ENCODE measurements at places on chromosomes 1 and 21.

- peak; percentile 38 for DNase-seq
Measured at GRCh38 chr1:52032785-52033131, 852 bp downstream of the KTI12 start.

DNA sequence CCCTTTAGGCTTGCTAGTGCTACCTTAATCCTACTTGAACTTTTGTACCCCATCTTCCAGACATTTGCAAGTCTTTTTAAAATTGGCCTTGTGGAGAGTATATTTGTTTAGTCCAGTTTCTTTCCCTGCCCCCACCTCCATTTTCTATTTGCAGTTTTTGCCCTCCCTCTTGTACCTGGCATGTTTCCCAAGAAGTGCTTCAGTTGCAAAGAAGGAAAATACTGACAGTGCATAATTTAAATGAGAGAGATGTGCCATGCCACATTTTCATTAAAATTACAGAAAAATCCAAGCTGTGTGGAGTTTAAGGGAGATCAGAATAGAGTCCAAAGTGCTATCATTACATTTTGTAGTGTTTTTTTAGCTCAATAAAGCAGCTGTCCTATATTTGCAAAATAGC is 150.0 kb upstream of the ADGRL2 start:
- no peak for DNase-seq

DNA sequence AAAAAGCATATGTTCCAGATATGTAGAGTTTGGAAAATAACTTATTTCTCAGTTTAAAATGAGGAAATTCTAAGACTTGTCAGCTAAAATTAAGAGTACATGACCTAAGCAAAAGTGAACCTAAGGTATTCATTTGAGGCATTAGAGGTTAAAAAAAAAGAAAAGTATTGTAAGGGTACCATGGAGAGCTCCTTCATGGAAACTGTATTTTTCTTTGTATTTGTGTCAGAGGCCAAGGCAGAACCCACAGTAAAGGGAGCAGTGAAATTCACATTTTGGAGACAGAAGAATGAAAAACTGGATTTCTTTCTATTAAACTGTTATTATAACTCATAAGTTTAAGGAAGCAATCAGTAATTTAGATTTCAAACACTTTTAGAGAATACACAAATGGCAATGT is 1494.8 kb downstream of the KCNT2 start:
- no peak for DNase-seq

DNA sequence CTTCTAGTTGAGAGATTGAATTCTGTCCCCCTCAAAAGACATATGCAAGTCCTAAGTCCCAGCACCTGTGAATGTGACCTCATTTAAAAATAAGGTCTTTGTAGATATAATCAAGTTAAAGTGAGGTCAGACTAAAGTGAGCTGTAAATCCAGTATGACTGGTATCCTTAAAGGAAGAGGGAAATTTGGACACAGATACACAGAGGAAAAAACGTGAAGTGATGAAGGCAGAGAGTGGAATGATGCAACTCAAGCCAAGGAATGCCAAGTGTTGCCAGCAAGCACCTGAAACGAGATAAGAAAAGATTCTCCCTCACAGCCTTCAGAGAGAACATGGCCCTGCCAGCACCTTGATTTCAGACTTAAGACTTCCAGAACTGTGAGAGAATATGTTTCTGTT is 444.7 kb upstream of the VAMP3 start:
- no peak for DNase-seq

- no peak for DNase-seq
Measured at GRCh38 chr1:234647758-234648157, 37.8 kb upstream of the IRF2BP2 start.

- no peak for DNase-seq
Measured at GRCh38 chr1:108780937-108781574, 34.6 kb downstream of the STXBP3 start.

DNA sequence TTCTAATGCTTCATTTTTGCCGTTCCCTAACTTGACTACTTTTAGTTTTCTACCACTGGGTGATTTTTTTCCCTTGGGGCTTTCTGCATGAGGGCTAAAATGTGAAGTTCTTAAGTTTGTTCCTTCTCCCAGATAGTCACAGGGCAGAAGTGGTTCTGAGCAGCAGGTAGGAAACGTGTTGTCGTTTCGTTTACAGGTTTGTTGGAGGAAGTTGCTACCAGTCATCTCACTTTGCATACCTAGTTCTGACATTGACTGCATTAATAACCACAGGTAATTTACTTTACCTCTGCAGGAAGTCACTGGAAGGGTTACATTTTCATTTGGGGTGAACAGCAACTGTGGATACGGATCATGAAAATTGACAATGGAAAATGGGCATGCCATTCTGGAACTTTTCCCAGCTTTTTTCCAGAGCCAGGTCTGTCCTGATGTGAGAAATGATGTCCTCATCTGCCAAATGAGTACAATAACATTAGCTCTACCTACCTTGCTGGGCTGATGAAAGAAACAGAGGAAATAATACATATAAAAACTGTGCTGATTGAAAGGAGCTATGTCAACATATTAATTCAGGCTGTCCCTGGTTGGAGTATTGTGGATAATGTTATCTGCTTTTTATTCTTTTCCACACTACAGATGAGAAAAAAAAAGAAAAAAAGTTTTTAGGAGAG is 94.2 kb downstream of the DISC1 start:
- DNase-seq: no peak

GRCh38 chr21:37744551-37744950 is 171.7 kb downstream of the KCNJ6 start:
- no peak for DNase-seq

DNA sequence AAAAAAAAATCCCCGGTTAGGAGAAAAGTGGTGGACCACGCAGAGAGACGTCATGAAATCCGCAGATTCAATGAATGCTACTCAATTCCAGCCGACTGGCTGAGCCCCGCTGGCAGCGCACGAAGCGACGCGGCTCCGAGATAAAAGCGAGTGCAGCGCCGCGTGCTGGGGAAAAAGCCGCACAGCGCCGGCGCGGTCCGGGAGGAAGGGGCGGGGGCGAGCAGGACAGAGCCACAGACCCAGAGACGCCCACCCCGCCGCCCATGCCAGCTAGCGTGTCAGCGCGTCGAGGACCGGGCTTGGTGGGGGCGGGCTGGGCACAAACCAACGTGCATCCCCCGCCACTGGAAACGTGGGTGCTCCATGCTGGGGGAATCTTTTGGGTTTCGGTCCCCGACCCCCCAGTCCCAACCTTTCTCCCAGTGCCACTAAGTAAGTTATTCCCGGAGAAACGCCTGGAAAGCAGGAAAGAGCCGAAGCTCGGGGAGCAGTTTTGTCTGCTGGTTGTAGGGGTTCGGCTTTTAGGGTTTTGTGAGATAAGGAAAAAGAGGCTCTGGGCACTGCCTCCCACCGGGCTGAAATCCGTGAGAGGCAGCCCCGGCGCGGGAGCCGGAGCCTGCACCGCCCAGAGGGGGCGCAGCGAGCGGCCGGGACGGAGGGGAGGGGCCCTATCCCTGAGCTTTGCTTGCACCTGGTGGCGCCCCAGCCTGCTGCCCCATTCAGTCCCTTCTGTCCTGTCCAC is at the start of gene KCNJ6:
KCNJ6 (minus strand) TSS at position 148 of the 742 bp plus-strand sequence. CDS start 75,775 bp downstream, outside the sequence.
- DNase-seq: peak; percentile 32

DNA sequence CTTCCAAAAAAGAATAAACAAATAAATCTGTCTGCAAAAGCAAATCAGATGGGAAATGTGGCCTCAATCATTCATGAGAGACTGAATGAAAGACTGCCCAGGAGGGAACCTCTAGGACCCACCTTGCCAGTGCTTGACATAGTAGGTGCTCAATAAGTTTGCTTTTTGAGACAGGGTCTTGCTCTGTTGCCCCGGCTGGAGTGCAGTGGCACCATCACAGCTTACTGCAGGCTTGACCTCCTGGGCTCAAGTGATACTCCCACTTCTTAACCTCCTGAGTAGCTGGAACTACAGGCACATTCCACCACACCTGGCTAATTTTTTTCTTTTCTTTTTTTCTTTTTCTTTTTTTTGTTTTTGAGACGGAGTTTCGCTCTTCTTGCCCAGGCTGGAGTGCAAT is 40.3 kb upstream of the CCSAP start:
- no peak for DNase-seq

DNA sequence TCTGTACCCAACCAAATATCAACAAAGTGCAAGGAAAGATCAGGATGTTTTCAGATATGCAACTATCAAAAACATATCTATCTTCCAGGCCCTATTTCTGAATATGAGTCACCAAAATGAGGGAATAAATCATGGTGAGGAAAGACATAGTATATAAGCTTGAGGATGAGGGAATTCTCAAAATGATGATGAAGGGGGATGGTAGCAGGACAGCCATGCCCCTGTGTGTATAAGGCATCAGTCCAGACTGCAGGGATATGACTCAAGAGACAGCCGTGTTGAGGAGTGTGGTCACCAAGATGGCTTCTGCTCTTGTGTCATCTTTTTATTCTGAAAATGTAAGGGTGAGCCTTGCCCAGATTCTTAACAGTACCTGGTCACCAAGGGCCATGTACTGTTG is 4.4 kb upstream of the WDR64 start:
- DNase-seq: no peak

GRCh38 chr1:43879414-43879813 is 54.2 kb upstream of the ARTN start:
- DNase-seq: no peak

All from stimulated activated CD4-positive, alpha-beta T cell treated with anti-CD3 and anti-CD28 coated beads, Interleukin-15, amount 100 ng/mL, for 24 hours (primary cell).